ENCODE measurements at places on chromosomes 2 and 18.
A peak's percentile ranks its signal among the peaks of the same experiment; 100 is the strongest.

- DNase-seq, result no peak
Measured at GRCh38 chr2:132752421-132753206, 82.6 kb upstream of the LYPD1 start.

DNA sequence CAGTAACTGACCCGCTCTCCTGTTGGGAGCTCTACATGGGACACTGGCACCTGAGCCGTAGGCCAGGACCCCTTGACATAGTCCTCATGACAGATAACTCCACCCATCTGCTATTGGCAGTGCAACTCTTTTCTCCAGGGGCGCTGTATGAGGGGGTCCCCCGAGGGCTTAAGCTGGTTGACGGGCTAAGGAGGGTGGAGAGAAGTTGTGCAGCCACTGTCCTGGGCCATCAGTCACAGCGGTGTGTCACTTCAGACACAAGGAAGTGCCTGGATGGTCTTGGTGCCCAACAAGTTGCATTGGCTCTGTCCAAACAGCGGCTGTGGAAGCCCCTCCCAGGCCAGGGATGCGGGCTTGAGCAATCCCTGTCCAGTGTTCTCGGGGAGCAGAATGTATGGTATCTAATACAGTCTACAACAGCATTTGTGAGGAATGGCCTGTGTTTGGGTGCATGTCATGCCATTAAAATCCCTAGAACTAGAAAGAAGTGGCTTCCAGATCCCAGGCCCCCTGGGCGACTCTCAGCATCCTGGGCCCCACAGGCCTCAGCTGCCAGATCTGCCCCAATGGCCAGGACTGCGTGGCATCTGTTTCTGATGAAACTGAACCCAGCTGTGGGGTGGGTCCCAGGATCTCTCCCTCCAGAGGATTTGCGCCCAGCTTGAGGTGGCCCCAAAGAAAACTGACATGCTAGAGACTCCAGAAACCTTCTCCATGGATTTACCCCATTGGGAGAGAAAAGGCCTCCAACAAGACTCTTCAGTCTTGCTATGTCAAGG is 23.3 kb downstream of the TTC32 start:
- DNase-seq, result no peak

DNA sequence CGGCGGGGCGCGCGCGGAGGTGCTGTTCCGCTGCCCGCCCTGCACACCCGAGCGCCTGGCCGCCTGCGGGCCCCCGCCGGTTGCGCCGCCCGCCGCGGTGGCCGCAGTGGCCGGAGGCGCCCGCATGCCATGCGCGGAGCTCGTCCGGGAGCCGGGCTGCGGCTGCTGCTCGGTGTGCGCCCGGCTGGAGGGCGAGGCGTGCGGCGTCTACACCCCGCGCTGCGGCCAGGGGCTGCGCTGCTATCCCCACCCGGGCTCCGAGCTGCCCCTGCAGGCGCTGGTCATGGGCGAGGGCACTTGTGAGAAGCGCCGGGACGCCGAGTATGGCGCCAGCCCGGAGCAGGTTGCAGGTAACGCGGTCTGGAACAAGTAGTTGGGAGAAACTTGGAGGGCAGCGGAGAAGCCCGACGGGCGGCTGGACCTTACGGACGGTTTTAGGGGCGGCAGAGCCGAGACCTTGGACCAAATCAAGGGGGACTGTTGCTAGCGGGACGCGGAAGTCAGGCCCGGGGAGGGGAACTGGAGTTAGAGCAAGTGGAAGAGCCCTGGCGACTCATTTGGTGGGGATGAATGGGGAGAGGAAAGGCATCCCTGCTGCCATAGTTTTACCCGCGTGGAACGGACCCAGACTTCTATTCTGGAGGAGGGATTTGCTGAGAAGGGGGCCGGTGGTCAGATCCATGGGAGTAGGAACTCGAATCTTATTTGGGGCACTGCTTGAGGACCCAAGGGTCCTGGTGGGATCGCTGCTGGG is 573 bp downstream of the IGFBP2 start:
- no peak for DNase-seq

- DNase-seq, result no peak
Measured at GRCh38 chr2:231655488-231655887, 52.8 kb upstream of the PTMA start.

GRCh38 chr2:181117206-181117925 is 137.0 kb downstream of the UBE2E3 start:
- DNase-seq, result no peak

DNA sequence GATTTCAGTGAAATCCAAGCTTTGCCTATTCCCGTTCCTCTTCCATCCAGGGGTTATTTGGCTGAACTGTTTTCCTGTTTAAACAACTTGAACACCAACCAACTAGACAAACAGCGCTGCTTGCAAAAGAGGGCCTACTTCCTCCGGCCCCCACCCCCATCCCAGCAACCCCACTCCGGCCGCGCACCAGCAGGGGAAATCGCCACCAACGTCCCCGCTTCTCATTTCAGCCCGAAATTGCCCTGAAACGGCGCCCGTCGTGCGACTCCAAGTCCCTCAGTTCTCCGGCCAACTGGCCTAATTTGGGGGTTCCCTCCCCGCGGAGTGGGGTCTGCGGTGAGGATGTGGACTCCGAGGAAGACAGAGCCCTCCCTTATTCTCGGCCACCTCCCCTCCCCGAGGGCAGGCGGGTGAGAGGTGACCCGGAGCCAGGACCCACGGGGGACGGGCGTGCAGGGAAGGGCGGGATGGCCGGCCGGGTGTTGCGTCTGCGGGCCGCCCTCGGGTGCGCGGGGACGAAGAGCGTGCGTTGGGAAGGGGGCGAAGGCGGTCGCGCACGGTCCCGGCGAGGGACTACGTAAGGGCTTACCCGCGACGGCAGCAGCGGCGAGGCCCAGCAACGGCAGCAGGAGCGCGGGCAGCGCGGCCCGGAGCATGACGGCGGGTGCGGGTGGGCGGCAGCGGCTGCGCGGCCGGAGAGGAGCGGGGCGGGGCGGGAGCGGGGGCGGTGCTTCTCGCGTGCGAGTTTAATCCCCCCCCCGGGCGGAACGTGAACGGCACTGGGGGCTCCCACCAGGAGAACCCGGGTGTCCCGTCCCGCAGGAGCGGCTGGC is at the start of gene CD302:
Gene CD302, minus strand, starts transcription at position 666 of the 833 bp plus-strand sequence. Its CDS starts 10 bp downstream, at position 656.
- no peak for DNase-seq

DNA sequence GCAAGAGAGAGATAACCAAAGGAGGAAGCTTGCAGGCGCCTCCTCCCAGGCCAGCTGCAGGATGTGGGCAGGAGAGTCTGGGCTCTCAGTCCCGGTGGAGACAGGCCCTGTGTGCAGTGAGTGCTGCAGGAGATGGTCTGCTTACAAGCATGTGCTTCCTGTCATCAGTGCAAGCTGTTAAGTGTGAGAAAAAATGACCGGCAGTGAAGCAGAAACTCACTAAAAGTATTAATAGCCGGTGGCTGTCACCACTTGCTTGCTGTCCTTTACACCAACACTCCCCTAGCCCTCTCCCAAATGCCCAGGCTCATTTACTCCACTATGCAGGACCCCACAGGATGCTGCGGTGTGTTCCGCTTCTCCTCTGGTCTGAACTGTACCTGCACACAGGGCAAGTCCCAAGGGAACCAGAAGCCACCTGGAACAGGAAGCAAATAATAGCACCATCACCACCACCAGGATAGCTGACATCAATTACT is 435.6 kb upstream of the HS6ST1 start:
- no peak for DNase-seq

GRCh38 chr2:147843864-147844696 is 749 bp upstream of the ACVR2A start:
- peak; percentile 70 for DNase-seq

DNA sequence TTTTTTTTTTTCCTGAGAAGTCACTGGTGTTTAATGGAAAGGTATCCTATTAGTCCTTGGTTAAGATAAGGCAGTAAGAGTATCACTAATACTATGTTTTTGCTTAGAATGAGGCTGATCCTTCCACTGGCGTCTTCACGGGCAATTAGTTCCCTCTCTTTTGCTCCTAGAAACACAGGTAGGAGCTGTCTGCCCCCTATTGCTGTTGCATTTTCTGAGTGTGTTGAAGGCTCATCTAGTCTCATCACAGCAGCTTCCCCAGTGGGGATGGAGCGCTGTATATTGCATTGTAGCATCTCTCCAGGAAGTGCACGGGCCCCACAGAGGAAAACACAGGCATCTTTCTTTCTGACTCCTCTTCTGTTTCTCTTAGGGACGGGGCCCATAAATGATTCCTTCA is 145.0 kb downstream of the NAPG start:
- DNase-seq, result no peak

GRCh38 chr2:199819746-199820145 is 31.2 kb downstream of the FTCDNL1 start:
- DNase-seq, result no peak

DNA sequence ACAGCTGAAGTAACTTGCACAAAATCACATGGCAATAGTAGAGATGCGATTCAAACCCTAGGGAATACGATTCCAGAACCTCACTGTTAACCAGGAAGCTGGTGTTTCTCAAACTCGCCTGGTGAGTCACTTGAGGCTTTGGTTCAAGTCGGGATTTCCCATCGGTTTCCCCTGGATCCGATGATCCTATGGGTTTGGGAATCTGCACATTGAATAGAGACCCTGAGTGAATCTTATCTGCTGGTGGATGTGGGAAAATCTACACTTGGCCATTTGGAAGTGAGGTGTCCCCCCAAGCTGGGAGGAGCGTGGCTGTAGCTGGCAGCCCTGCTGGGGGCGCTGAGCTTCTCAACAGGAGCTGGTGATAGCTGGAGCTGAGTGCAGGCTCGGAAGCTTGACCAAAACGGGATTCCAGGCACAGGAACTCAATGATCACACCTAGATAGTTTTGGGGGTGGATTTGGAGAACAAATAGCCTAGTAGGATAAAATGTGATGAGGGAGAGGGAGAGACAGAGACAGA is 135.4 kb downstream of the PRKCE start:
- DNase-seq, result no peak

DNA sequence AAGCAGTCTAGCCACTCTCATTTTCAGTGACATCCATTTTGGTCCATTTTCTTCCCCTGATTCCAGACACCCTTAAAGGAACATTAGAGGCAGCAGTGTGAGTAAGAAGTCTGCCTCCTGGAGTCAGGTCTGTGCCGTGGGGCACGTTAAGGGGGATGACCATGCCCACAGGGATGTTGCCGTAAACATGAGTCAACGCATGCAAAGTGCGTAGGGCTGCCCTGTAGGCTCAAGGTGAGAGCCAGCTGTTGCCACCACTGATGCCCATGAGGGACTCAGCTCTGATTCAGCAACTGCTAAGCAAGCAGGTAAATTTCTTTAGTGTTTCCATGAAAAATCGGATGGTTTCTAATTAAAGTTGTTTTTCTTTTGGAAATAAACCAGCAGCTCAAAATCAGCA is 61.4 kb upstream of the TFCP2L1 start:
- no peak for DNase-seq

DNA sequence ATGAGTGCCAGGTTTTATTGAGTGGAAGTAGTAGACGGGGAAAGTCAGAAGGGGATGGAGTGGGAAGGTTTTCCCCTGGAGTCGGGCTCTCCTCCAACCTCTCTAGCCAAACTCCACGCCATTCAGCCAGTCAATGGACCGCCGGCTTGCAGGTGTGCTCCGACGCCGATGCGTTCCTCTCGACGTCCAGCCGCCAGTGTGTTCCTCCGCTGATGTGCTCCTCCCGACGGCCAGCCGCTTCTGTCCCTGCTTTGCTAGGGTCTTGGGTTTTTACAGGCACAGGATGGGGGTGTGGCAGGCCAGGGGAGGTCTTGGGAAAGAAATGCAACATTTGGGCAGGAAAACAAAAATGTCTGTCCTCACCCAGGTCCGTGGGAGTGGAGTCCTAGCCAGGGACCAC is 94.3 kb upstream of the TEX51 start:
- DNase-seq, result no peak

- DNase-seq, result no peak
Measured at GRCh38 chr18:60675801-60676200, 303.2 kb upstream of the MC4R start.

- no peak for DNase-seq
Measured at GRCh38 chr18:28177828-28178635, 1.1 kb upstream of the CDH2 start.

Measured in AG04450 (cell line).